ENCODE measurements at places on chromosomes 5 and 9. TPM values are rescaled to one million over a fixed set of nuclear protein-coding genes. Genes with fewer than 3 reads are reported as not detected.

The PPP3R2 gene
- not detected for total RNA-seq

The SPATA31C1 gene
- total RNA-seq, result not detected

The RC3H2 gene
- 39.4 TPM for total RNA-seq

The CATSPER3 gene
- 0.10 TPM for total RNA-seq

The SMARCA2 gene
- total RNA-seq, result 46.0 TPM

The ITK gene
- not detected for total RNA-seq

The SEMA4D gene
- total RNA-seq, result 1.9 TPM

The SCGB3A2 gene
- total RNA-seq, result not detected

The TMEM174 gene
- not detected for total RNA-seq

The RLN2 gene
- total RNA-seq, result 0.92 TPM

The PCSK1 gene
- total RNA-seq, result not detected

The GLRA1 gene
- total RNA-seq, result not detected

The ASS1 gene
- total RNA-seq, result 40.8 TPM

The LCN9 gene
- not detected for total RNA-seq

The CTNND2 gene
- 0.18 TPM for total RNA-seq

The SURF1 gene
- 18.5 TPM for total RNA-seq

The SLC23A1 gene
- total RNA-seq, result not detected

The ROPN1L gene
- total RNA-seq, result 0.18 TPM

The MYMK gene
- not detected for total RNA-seq

The FAM200C gene
- 2.6 TPM for total RNA-seq

The ADGRV1 gene
- total RNA-seq, result 0.04 TPM

The YIPF5 gene
- 59.8 TPM for total RNA-seq

The PCDHGA7 gene
- 0.17 TPM for total RNA-seq

The SEMA5A gene
- 4.1 TPM for total RNA-seq

The TSLP gene
- not detected for total RNA-seq

The C9orf50 gene
- total RNA-seq, result not detected

The TAL2 gene
- total RNA-seq, result not detected

The PCDHGB7 gene
- 1.1 TPM for total RNA-seq

The PDE6A gene
- total RNA-seq, result not detected

The SPINK13 gene
- total RNA-seq, result not detected

The TMEM141 gene
- total RNA-seq, result 108 TPM

The S1PR3 gene
- total RNA-seq, result 6.5 TPM

The CCDC171 gene
- 1.1 TPM for total RNA-seq

The CYLC2 gene
- total RNA-seq, result not detected

The PAXX gene
- total RNA-seq, result 48.4 TPM

The GFPT2 gene
- total RNA-seq, result 0.07 TPM

The LHX3 gene
- not detected for total RNA-seq

The LAMC3 gene
- total RNA-seq, result not detected

The UGCG gene
- 45.5 TPM for total RNA-seq

The PCDHGA11 gene
- total RNA-seq, result 2.7 TPM

The AJM1 gene
- total RNA-seq, result 0.42 TPM

The PTPN3 gene
- 19.5 TPM for total RNA-seq

The TLX3 gene
- total RNA-seq, result not detected

The SPINK4 gene
- not detected for total RNA-seq

The GFI1B gene
- not detected for total RNA-seq

The LHX6 gene
- 0.44 TPM for total RNA-seq

The IDNK gene
- 1.9 TPM for total RNA-seq

The HMGCR gene
- 169 TPM for total RNA-seq

The ANKRD20A1 gene
- total RNA-seq, result 0.61 TPM

The POMT1 gene
- total RNA-seq, result 13.5 TPM

The CARTPT gene
- total RNA-seq, result not detected

The FGD3 gene
- 0.20 TPM for total RNA-seq

Data from foreskin keratinocyte (primary cell).